ENCODE measurements at places on chromosomes 5 and 9.

GRCh38 chr9:136052472-136052880 lies 42.6 kb downstream of the NACC2 start:
- DNase-seq, result no peak

GRCh38 chr5:177232358-177232757 lies 71.2 kb downstream of the RAB24 start:
- no peak for DNase-seq

DNA sequence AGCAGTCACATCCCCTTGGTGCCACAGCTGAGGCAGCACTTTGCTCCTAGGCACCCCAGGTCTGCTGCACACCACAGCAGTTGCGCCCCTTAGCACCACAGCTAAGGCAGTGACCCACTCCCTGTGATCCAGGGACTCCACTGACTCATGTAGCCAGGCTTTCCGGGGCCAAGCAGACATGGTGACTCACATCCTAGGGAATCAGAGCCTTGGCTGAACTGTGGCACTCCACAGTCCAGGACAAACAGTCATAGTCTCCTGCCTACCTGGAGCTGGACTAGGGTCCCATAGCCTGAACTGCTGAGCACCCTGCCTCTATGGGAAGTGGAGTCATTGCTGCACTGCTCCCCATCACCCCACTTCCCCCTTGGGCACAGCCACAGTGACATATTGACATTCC lies 338.7 kb downstream of the NPR3 start:
- no peak for DNase-seq

GRCh38 chr9:96169484-96169883 lies 132.5 kb downstream of the HSD17B3 start:
- DNase-seq, result no peak

- DNase-seq, result no peak
These were observed 48.2 kb downstream of the IL31RA start for GRCh38 chr5:55899344-55899743.

DNA sequence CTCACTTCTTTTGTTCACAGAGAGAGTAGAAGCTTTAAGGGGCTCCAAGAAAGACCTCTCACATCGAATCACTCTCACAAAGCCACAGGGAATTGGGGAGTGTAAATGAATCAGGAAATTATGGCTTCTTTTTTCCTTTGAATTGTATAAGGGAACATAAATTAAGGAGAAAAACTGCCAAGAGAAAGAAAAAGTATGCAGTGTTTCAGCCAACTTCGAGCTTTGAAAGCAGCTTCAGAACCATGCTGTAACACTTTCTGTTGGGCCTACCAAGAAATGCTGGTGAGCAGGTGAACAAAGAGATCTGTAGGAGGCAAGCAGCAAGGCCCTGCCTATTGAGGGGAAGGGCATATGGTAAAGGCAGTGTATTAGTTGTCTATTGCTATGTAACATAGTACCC lies 33.4 kb upstream of the CTNNA1 start:
- DNase-seq, result no peak

- DNase-seq, result no peak
These were observed 209.8 kb downstream of the CSNK1G3 start for GRCh38 chr5:123721675-123722276.

GRCh38 chr5:178057839-178058238 lies 55.5 kb upstream of the N4BP3 start:
- no peak for DNase-seq

DNA sequence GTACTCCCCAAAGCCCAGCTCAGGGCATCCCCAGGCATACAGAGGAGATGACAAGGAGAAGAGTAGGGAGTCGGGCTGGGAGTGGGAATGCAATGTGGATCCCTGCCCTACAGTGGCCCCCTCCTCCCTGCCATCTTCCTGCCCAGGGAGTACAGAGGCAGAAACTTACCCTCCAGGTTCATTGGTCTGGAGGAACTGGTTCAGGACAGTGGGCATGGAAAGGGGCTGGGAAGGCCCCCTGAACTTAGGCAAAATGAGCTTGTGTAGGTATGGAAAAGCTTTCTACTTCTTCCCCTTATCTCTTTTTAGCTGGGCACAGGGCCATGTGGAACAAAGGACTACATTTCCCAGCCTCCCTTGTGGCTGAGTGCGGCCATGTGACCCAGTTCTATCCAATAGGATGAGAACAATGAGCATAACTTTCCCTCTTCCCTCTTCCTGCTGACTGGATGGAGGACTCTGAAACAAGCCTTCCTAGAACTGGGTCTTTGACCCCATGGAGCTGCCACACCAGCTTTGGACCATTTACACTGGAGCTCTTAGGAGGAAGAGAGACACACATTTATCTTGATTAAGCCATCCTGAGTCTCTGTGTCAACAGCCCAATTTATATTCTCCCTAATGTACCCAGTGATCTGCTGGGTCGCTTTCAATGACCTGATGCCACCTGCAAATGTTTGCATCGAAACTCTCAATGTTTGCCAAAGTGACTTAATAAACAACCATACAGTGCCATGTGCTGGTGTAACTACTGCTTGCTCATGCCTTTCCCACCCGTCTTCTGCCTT lies 25.0 kb upstream of the HMCN2 start:
- DNase-seq, result peak; percentile 79

GRCh38 chr9:114777821-114778609 lies 27.8 kb downstream of the TNFSF15 start:
- DNase-seq, result no peak

- no peak for DNase-seq
These were observed 725.8 kb downstream of the KCTD16 start for GRCh38 chr5:144896473-144896872.

DNA sequence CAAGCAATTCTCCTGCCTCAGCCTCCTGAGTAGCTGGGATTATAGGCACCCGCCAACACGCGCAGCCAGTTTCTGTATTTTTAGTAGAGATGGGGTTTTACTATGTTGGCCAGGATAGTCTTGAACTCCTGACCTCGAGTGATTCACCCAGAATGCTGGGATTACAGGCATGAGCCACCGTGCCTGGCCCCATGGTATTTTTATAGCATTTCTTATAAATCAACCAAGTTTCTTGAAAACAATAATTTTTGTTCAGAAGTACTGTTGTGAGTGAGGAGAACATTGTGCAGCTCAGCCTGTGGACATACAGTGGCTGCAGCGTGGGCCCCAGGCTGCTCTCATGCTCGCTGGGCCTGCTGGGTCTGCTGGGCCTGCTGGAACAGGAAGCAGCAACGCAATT lies 45.3 kb downstream of the MAP1B start:
- no peak for DNase-seq

DNA sequence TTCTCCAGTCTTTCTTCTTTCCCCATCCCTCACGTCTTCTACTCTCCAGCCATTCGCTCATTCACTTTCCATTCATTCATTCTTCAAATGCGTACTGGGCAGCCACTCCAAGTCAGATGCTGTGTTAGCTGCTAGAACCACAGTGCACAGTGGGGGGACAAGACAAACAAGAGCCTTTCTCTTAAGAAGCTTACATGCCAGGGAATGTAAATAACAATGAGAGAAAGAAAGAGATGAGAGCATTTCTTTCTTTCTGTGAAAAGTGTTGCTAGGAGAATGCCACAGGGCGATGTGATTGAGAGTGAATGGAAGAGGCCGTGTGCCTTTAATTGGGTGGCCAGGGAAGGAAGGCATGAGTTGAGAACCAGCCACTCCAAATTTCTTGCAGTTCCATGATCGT lies 46.3 kb upstream of the SMIM23 start:
- no peak for DNase-seq

DNA sequence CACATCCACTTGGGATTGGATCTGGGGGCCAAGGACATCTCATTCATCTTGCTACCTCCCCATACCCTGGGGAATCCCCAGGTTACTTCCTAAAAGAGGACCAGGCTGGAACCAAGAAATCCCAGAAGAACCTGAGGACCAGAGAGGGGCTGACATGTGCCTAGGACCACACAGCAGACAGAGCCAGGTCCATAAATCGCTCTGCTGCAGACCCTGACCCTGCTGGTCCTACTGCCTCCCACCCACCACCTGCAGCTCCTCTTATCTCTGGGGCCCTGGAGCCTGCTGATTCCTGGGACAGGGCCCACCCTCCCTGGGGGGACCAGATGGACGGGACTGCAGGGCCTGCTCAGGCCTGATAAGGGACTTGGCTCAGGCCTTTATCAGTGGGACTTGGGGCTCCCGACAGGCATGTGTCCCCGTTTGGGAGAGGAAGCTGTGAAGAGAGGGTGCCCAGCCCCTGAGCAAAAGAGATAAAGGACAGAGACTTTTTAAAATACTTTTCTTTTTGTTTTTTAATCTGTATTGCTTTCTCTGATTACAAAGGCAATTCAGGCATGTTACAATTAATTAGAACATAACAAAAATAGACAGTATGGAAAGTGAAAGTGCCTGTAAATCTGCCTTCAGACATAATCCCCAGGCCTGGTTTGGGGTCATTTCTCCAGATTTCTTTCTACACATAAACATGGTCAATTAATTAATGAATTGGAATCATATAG lies 101.3 kb upstream of the LARP1 start:
- DNase-seq, result no peak

DNA sequence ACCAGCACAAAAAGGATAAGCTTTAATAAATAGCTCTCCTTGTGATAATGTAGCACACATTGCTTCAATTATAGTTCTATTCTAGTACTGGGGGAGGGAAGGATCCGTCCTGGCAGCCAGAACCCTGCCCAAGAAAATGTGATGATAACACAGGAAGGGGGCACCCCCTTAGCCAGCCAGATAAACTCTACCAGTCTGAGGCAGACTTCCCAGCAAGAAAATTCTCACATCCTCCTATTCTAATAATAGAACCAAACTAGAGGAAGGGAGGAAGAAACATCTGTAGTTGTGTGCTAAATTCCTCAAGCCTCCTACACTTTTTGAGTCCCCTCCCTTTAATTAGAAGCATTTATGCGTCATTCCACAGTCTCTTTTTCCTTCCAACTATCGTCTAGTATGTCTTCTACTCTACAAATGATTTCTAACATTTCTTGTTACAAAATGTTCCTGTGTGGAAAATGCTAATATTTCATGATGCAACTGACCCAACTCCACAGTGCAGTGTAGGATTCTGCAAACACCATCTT lies 261.0 kb downstream of the SEMA5A start:
- no peak for DNase-seq

DNA sequence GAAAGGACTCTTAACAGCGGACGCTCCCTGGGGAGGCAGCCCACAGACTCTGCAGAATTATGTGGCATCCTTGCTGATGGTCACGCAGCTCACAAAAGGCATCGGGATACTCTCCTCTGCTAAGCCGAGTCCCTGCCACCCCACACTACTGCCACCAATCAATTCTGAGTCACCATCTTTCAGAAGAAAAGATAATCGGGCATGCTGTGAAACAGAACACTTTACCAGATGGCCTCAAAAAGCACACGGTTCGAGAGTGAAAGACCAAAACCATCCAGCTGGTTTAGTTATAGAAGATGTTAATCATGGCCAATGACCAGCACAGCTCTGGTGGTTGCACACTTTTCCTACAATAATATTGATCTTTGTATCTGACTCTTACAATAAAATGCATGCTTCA lies 136.3 kb downstream of the MYO10 start:
- peak; percentile 10 for DNase-seq

- DNase-seq, result no peak
These were observed 135.8 kb downstream of the ROR2 start for GRCh38 chr9:91814201-91814600.

DNA sequence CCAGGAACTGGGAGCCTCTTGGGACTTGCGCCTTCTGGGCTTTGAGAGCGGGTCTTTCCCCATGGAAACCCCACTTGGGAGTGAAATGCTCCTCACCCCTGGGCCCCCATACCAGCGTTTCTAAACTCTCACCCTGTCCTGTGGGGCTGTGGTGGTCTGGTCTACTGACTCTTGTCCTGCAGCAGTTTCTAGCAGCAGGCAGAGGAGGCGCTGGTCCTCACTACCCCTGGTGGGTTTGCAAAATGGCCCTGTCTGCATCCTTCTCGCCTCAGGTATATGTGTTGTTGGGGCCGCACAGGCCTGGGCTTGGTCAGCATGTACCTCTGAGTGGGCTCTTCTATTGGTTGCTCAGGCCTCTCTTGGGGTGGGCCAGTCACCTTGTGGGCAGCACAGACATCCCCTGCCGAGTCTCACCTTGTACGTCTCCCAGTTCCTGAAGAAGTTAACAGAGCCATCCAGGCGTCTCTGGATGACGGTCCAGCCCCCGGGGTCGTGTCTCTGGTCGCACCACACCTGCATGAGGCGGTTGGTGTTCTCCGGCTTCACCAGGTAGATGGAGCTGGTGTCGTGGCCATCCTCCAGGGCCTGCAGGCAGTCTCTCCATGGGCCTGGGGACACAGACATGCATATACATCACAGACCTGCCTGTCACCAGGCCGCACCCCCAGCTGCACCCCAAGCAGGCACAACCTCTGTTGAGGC lies 29.0 kb downstream of the ANGPTL2 start:
- DNase-seq, result no peak

- DNase-seq, result no peak
These were observed 713 bp downstream of the MOB3B start for GRCh38 chr9:27528886-27529315.

- DNase-seq, result no peak
These were observed 1.2 kb downstream of the USP20 start for GRCh38 chr9:129836311-129837007.

DNA sequence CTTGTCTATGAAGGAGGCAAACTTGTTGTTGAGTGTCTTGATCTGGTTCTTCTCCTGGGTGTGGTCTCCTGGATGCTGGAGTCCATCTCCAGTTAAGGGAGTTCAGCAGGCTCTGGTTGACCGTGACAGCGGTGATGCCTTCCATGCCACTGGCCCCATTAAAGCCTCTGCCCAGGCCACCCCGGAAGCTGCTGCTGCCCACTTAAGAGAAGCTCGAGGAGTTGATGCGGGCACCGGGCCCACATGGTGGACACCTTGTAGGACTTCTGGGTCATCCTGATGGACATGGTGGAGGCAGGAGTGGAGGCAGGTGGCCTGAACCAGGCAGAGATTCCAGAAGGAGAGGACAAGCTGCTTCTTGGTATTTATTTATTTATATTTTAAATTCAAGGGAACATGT lies 44.7 kb upstream of the DEPDC1B start:
- no peak for DNase-seq

- DNase-seq, result no peak
These were observed 37.3 kb upstream of the MAMDC2 start for GRCh38 chr9:70006306-70006705.

- DNase-seq, result no peak
These were observed 17.0 kb downstream of the OR13J1 start for GRCh38 chr9:35852876-35853865.

DNA sequence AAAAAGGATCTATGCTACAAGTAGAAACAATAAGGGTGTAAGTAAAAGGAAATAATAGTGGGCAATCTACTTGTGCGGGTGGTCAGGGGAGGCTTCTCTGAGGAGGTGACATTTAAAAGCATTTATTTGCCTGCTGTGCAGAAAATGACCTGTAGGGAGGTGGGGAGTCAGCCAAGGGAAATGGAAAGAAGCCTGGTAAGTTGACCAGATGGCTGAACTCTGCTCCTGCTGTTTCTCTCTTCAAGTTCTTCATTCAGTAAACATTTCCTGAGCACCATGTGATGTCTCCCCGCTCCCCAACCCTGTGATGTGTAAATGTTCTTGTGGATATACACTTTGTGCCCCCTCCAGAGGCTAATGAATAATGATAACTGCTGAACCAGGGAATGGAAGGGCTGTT lies 9.9 kb upstream of the SPIN1 start:
- DNase-seq, result no peak
